ENCODE measurements at places on chromosomes 4 and X.

- no peak for DNase-seq
Measured at GRCh38 chr4:113288696-113289095, 239.2 kb downstream of the ANK2 start.

DNA sequence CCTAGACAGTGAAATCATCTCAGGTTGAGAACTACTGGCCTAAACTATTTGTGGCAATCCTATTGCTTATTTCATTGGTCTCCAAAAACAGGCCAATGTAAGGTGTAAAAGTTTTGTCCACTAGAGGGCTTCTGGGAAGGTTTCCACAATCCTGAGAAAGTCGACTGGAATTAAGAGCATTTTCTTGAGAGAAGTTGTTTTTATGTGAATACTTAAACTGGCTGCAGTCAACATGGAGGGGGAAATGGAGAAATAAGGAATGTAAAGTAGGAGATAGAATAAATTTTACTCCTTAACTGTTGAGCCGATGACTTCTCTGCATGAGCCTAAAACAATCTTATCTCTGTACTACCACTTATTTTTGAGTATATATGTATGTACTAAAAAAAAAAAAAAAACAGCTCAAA, 11.0 kb upstream of the EIF4E start:
- no peak for DNase-seq

DNA sequence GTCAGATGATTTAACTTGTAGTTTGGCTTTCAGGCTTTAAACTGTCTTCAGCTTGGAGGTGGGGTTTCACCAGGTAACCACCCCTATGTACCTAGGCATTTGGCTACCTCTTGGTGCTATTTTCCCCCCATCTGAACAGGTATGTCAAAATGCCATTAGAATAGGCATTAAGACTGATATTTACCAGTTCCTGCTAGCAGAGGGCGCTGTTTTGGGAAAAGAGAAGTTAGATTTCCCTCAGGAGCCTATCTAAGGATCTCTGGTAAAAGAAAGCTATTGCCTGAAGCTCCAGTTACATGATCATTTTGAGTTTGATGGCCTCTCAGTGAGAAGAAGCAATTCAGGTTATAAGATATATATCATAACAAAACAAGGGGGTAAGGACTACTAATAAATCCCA, 879.1 kb downstream of the SH3BGRL start:
- no peak for DNase-seq

GRCh38 chr4:118173956-118174725, 139.9 kb downstream of the NDST3 start:
- no peak for DNase-seq

DNA sequence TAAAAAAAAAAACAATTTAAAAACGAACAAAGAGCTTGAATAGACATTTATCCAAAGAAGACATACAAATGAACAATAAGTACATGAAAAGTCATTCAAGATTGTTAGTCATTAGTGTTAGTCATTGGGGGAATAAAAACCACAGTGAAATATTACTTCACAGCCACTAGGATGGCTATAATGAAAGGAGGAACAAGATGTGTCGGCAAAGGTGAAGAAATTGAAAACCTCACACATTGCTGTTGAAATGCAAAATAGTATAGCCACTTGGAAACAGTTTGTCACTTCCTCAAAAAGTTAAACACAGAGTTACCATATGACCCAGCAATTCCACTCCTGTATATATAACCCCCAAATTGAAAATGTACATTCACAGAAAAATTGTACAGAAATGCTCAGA, 45.2 kb upstream of the SLC39A8 start:
- DNase-seq, result no peak

DNA sequence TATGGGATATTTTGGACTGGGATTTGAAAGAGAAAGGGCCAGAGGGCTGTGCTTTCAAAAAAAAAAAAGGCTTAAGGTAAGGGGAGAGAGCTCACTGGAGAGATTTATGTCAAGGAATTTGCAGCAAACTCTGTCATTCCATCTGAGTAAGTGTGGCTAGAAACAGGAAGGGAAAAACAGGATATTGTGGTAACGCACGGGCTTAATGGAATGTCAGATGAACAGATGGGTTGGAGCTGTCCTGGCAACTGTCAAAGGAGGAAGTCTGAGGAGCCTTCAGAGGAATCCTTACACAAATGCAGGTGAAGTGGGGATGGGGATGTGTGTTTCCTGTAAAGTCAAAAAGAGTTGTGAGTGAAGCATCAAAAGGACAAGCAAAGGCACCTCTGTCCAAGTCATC, 15.1 kb upstream of the NKX3-2 start:
- DNase-seq, result no peak

DNA sequence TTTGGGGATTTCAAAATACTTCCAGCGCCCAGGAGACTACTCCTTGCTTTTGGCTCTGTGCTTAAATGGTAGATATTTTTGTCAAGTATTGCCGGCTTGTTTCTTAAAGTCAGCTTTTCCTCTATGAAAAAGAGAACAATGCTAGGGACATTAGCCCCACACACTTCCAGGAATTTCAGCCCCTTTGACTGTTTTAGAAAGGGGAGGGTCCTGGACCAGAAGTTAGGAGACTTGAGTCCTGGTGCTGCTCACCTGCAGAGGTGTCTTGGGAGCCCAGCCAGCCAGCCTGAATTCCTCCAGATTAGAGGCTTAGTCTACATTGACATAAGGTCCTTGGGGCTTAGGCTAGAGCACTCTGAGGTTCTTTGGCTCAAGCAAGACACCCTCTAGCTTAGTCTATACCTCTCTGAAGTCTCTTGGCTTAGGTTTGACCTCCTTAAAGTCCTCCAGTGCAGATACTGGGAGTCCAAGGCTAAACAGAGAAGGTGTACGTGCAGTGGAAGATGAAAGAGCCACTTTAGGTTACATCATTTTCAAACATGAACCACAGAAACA, 1.6 kb upstream of the SETD7 start:
- no peak for DNase-seq

DNA sequence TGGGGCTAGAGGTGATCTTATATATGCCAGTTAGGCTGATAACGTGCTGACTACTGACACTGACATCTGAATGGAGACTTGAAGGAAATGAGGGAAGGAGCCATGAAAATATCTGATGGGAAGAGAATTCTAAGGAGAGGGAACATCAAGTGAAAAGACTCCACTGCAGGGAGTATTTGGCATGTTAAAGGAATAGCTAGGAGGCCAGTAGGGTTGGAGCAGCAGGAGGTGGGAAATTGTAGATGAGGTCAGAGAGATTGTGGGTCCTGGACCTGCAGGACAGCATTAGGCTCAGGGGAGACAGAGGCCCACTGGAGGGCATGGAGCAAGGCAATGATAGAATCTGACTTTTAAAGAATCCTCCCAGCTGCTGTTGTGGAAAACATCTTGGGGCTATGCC, 55.8 kb upstream of the NSUN7 start:
- no peak for DNase-seq

GRCh38 chr4:185215261-185215660, 5.9 kb downstream of the SNX25 start:
- no peak for DNase-seq

DNA sequence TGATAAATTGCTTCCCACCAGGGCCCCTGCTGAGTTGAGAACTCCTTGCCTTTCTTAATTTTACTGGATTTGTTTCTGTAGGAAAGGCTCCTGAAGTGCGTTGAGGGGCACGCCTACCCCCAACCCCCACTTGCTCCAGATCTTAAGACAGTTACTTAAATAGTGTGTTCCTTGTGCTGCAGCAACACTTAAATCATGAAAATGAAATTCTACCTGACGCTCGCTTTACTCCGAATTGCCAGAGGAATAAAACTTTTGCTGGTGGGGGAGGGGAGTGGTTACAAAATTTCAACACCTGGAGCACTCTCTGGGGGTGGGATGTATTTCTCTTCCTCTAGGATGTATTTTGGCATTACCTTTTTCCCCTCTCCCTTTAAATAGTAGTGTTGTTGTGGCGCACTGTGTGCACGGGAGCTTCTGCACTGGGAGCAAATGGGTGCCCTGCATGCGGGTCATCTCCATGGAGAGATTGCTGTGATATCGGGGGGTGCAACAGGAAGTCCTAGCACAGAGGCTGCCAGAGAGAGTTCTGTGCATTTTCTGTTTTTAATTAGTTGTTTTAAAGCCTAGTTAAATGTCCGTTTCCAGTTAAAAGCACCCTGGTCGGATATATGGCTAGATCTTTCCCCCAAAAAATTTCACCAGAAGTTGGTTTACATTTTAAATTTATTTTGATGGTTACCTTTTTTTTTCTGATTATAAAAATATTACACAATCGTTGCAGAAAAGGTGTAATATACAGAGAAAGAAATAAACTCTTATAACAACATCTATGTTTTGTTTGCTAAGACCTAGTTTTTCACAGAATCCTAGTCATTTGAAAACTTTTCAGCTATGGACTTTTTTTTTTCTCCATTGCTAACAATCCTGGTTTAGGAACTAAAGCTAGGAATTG, 207.7 kb downstream of the SOWAHB start:
- DNase-seq, result no peak

DNA sequence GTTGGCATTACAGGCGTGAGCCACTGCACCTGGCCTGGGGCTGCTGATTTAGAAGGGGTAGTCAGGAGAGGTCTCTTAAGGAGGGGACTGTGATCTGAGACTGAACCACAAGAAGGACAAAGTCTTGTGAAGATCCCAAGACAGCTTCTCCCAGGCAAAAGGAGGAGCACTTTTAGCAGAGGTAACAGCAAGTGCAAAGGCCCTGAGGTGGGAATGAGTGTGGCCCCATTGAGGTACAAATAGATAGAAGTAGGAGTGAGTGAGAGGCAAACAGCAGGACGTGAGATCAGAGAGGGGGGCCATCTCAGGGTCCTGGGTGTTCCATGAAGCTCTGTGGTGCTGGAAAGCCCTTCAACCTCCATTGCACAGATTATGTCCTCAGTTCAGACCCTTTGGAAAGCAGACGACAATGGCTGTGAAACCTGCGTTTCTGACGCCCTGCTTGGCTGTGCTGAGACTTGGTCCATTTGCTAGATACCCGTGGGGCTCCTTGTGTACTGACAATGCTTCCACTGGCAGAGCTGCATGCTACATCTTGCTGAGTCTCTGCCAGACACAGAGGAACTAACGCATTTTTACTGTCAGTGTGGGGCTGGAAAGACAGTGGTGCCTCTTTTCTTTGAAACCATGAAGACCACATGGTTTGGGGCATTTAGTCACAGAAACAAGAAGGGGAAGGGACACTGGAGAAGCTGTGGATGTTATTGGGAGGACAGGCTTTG, 1.3 kb upstream of the CCKAR start:
- no peak for DNase-seq

- DNase-seq, result no peak
Measured at GRCh38 chr4:105620640-105621323, 68.4 kb downstream of the ARHGEF38 start.

DNA sequence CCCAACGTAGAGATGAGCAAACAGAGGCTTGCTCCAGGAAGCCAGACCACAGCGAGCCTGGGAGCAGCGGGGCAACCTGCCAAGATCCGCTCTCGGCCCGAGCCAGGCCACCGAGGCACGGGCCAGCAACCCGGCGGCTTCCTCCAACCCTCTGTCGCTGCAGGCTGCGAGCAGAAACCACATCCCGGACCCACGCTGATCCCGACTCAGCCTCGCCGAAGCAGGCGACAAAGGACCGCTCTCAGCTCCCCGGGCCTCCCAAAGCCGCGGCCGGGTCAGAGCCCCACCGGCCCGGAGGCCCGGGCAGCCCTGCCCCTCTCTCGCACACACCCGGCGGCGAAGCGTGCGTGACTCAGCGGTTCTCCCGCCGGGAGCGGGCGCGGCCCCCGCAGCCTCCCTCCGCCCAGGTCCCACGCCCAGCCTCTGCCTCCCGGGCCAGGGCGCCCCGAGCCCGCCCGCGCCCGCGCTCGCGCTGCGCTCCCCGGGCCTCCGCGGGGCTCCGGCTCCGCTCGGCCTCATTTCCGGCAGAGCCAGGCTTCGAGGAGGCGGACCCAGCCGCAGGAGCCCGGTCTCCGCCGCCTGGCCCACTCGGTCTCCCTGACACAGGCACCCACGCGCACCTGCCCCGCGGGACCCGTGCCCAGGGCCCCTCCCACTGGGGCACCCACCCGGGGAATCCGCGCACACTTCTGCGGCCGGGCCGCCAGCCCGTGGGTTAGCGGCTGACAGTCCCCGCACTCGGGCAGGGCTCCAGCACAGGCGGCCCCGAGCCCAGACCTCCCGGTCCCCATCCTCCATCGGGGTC, 1.7 kb downstream of the PPP2R2C start:
- DNase-seq, result no peak

DNA sequence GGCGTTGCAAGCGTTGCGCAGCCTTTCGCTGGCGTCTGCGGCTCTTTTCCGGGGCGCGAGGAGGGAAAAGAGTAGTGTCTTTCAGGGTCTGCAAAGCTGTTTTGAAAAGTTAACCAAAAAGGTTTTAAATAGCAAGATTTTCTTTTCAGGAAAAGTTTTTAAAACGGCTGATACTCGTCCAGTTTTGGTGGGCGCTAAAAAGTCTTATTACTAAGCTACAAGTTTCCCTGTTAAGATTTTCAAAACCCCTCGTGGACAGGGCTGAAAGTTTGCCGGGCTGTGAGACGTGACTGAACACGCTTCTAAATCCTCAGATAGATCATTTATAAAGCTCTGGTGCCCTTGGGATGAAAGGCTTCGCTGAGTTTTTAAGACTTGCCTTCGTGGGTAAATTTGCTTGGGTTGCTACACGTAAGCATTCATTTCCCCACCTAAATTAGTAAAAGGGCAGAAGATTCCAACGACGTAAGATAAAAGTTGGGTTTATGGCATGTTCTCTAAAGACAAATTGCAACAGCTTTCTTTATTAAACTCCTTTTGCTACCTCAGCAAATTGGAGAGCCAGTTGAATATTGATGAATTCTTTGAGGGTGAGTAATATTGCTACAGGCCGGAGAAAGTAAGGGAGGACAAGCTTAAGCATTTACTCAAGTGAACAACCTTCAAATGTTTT, 91.5 kb downstream of the HPRT1 start:
- no peak for DNase-seq

- no peak for DNase-seq
Measured at GRCh38 chrX:103704863-103705262, 5.8 kb upstream of the TMEM31 start.

DNA sequence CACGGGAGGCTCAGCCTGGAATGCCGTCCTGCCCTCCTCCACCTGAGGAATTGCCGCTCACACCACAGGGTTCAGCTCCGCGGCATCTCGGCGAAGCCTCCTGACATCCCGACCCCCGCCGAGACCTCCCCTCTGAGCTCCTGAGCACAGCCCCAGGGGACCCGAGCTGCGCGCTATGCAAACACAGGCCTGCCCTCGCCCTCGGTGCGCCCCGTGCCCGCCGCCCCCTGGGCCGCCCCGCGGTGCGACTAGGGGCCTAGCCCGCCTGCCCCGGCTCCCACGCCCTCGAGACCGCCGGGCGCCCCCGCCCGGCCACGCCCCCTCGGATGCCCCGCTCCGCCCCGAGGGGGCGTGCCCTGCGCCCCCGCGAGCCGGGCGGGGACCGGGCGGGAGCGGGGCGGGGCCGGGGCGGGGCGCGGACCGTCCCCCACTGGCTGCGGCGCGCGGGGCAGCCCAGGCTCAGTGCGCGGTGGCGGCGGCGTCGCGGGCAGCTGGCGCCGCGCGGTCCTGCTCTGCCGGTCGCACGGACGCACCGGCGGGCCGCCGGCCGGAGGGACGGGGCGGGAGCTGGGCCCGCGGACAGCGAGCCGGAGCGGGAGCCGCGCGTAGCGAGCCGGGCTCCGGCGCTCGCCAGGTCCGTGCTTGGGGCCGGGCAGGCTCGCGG, at the start of gene FGFR3:
Gene FGFR3, plus strand, starts transcription at position 462 of the 664 bp plus-strand sequence. CDS start 642 bp downstream, outside the sequence.
- DNase-seq, result peak; percentile 49
